ENCODE measurements at places on chromosomes 7 and 10. TPM values are rescaled to one million over a fixed set of nuclear protein-coding genes. Genes with fewer than 3 reads are reported as not detected.

DNA sequence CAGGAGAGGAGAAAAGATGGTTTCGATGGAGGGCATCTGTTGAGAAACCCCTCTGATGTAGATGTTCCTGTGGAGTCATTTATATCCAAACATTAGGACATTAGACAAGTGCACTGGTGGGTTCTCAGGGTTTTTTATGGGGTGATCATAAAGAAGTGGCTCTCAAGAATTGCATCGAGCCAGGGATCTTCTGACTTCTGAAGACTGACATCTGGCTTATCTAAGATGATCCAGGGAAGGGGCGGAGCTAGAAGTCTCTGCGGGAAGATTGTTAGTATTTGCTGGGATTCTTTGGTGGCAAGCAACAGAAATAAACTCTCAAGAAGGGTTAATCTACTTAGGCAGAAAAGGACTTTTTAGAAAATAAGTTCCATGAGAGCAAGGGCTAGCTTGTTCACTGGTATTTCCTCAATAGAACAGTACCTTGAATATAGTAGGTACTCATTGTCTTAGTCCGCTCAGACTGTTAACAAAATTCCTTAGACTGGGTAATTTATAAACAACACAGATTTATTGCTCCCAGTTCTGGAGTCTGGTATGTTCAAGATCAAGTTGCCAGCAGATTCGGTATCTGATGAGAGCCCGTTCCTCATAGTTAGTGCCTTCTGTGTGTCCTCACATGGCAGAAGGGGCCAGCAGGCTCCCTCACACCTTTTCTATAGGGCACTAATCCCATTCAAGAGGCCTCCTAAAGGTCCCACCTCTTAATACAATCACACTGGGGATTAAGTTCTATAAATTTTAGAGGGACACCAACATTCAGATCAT is 28.5 kb upstream of the SYPL1 start:
- no peak for DNase-seq

- no peak for DNase-seq
Measured at GRCh38 chr7:68787566-68787965, 810.7 kb upstream of the AUTS2 start.

GRCh38 chr7:155743177-155743576 is 69.1 kb downstream of the SHH start:
- DNase-seq, result no peak

DNA sequence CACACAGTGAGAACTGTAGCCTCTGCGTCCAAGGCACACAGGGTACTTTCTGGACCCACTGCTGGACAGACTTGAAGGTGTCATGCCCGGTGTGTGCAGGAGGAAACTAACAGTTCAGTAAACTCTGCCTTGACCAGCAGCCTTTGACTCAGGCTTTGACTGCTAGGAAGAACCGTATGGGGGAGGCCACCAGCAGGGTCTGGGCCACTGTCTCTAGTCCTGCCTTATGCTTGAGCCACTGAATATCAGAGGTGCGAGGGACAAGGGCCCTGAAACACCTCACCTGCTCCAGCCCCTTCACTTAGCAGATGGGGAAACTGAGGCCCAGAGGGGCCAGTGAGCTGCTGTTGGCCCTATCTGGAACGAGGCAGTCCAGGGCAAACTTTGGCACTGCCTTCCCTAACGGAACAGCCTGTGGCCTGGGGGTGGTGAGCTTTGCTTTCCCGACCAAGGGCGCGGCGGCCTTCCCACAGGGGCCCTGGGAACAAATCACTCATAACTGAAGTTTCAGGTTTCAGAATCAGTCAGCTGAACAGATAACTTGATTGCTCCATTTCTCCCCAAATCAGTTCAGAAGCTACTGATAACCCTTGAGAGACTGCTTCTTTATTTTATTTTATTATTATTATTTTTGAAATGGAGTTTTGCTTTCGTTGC is 130.0 kb downstream of the FAM53B start:
- no peak for DNase-seq

DNA sequence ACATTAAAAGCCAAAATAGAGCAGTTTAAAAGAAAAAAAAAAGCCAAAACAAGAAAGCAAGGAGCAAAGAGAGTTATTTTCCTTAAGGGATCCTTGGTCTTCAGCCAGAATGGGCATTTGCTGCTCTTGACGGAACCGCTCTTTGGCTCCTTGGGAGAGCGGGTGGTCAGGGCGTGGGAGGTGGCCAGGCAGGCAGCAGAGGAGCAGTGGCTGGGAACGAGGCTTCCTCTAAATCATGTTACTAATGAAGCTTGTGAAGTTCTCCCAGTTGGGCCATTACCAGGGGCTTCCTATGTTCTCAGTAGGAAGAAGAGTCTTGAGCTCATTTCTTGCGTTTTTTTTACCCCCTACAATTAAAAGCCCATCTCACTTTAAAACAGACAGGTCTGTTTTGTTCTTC is 116.6 kb downstream of the DOCK1 start:
- DNase-seq, result no peak

- DNase-seq, result no peak
Measured at GRCh38 chr7:48868916-48869315, 55.4 kb upstream of the CDC14C start.

DNA sequence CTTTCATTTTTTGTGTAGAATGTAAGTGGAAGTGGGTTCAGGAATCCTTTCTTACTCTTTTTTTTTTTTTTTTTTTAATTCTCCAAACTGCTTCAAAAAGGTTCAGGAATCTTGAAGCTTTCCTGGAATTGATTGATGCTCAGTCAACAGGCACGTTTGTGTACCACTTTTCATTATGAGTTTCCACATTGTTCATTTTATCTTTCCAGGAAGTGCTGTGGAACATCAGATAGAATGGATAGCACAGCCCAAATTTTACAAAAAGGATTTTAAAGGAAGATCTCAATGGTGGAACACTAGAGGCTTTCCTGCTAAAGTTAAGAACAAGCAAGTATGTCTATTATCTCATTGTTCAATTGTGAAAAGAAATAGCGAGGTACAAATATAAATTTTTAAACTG is 1.9 kb upstream of the PPP1R35 start:
- DNase-seq, result no peak

GRCh38 chr10:70578371-70578947 is 24.1 kb downstream of the PRF1 start:
- peak; percentile 99 for DNase-seq

- DNase-seq, result no peak
Measured at GRCh38 chr10:7365027-7365745, 45.6 kb downstream of the SFMBT2 start.

DNA sequence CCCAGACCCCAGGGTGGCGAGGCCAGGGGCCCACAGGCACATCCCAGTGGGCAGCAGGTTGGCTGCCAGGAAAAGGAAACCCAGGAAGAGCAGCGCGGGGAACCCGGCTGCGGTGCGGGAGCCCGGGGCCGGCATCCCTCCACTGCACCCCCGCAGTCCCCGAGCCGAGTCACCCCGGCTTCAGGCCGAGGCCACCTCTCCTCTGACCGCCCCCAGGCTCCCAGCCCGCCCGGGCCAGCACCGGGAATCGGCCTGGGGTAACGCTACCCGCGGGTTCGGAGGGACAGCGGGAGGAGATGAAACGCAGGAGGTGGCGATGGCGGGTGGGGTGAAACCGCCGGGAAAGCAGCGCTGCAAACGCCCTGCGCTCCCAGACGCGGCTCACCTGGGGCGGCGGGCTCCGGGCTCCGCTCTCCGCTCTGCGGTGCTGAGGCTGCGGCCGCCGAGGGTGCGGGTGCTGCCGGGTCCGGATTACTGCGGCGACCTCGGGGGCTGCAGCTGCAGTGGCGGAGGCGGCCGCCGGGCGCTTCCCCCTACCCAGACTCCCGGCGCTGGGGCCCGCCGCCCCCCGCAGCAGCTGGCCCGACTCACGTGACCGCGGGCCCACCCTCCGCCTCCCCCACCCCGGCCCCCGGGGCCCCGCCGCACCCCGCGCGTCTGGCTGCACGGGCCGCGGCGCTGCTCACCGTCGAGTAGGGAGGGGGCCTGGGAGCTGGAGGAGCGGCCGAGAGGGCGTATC is at the start of gene SCRN1:
Gene SCRN1 (minus strand): TSS at position 545 of the 739 bp plus-strand sequence. CDS start 20,734 bp downstream, outside the sequence.
- DNase-seq, result no peak

DNA sequence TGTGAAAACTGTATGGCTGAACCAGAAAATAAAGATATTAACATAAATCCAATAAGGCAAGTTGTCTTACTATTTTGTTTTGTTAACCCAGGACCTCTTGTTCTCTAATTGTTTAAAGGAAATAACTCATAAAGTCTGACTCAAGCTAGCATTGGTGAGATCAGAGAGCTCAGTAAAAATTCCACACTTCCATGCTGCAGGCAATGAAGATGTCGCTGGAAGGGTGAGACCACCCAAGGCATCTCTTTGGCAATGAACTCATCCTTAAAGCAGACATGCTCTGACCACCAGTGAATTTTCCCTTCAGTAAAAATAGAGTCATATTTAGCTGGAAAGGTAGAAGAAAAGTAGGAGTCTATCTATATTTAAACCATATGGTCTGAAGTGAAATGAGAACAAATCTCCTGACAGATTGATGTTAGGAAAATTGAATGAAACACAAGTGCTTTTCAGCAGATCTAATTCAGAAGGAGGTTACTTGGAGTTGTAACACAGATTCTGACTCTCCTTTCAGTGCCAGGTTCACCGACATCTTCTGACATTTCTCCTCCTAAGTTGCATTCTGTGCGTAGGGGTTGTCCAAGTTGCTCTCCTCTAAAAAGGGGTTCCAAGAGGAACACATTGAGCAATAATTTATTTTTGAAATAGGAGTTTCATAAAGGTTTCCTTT is 32.8 kb upstream of the VIPR2 start:
- no peak for DNase-seq

GRCh38 chr10:124004663-124005004 is 88.8 kb downstream of the CHST15 start:
- DNase-seq, result no peak

DNA sequence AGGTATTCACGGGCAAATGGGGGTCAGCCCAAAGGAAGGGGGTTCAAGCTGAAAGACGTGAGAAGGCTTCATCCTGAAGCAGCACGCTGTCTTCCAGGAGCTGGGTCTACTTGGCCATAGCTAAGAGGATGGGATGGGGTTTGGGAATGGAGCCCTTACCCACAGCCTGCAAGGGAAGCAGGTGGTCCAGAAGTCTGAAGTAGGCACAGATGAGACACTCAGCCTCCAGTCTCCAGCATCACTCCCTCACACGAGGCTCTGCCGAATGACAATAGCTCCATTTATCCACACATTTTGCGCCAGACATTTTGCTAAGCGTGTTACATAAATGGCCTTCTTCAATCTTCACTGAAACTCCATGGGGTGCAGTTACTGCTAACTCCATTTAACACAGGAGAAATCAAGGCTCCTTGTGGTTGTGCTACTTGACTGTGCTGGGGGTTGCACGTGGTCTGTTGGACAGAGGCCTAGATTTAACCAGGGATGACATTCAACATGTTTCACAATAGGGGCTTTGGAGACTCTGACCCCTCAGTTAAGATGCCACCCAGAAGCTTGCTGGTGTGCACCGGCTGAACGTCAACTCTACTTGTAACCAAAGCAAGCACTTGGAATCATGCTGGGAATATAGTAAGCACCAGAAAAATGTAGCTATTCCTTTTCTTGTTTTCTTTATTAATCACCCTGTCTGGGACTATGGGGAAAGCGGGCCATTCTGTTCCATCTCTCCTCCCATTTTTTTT is 85.3 kb downstream of the FAM241B start:
- DNase-seq, result peak; percentile 84

Gene RHBDD2
- 27.8 TPM for polyA plus RNA-seq

Gene CALML3
- not detected for polyA plus RNA-seq

Gene ETV1
- 75.5 TPM for polyA plus RNA-seq

Gene MSMB
- not detected for polyA plus RNA-seq

Gene CXCL12
- 268 TPM for polyA plus RNA-seq
